ENCODE measurements at places on chromosomes 1 and 21. TPM values are rescaled to one million over a fixed set of nuclear protein-coding genes. Genes with fewer than 3 reads are reported as not detected.
A peak's percentile ranks its signal among the peaks of the same experiment; 100 is the strongest.

Gene ERG
- 22.6 TPM for total RNA-seq

Gene CFHR5
- total RNA-seq: not detected

Gene TMEM82
- not detected for total RNA-seq

Gene PCAT6
- not detected for total RNA-seq

Gene TMEM9
- total RNA-seq: 139 TPM

Gene CD1C
- not detected for total RNA-seq

Gene LEPROT
- total RNA-seq: 79.3 TPM

Gene SYDE2
- total RNA-seq: 30.8 TPM

Gene MRAP
- total RNA-seq: not detected

Gene CR1
- 0.49 TPM for total RNA-seq

Gene MANEAL
- 2.6 TPM for total RNA-seq

DNA sequence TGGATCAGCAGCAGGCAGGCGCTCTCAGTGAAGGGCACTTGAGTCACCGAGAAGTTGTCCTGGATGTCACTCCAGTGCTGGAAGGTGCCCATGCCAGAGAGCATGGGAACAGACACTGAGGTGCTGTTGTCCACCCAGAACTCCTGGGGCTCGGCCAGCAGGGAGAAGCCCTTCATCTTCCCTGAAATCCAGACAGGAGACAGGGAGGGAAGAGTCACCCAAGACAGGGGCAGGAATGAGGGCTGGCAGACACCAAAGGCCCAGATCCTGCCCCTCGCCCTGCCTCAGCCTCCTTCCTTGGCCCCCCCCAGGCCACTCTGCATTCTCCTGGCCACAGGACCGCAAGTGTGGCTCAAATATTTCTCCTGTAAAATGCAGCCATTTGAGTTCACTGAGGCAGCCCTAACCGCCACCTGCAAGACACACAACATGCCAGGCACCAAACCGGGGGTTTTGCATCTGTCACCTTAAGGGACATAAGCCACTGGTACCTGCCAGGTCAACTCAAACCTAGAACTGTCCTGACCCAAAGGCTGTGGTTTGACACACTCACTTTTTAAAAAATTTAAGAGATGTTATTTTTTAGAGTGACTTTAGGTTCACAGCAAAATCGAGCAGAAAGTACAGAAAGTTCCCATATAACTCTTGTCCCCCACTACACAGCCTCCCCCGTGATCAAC is 7.8 kb downstream of the AGT start:
- H3K4me1 ChIP-seq: no peaks in the 10 kb centered on the region
- no peak for DNase-seq
- no peak overlapping the region for H3K4me3 ChIP-seq
- H3K27ac ChIP-seq: no peak overlapping the region

- no peaks in the 10 kb centered on the region for H3K36me3 ChIP-seq
- peaks cover 21% of the 10 kb centered on the region for H3K4me1 ChIP-seq
- DNase-seq: no peak
- no peak overlapping the region for H3K4me3 ChIP-seq
- no peaks in the 10 kb centered on the region for H3K27me3 ChIP-seq
- no peak overlapping the region for H3K27ac ChIP-seq
Observed at GRCh38 chr1:40976952-40977690, 2.4 kb upstream of the CTPS1 start.

DNA sequence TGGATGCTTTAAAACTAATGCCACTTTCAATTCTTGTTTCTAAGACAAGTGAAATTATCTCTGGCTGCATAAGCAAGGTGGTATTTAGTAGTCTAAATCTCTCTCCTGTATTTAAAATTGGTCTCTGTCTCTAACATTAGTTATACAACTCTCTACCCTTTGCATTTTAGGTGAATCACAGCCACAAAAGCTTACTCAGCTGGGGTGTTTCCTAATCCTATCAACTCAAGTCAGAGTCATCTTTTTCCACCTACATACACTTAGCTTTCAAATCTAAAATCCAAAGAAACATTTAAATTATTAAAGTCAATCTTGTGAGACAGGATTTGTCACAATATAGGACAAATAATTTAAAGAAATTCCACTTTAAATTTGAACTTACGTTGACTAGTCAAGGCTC is 255.1 kb upstream of the CXADR start:
- DNase-seq: no peak
- no peak overlapping the region for H3K4me3 ChIP-seq
- no peaks in the 10 kb centered on the region for H3K4me1 ChIP-seq

DNA sequence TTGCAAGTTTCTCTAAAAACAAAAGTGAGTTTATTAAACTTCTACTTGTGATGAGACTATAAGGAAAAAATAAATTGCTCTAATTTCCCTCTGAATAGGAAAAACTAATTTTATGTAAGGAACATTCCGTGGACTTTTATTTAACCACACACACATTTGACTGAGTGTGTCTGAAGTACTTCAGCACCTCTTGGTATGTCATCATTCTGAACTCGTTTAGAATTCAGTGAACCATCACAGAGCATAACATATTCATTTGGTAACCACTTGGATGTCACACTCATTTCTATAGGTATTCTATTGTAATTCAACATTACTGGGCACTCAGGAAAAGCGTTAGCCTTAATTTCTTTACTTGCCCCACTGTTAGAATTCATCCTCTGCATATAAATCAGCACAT is 79.1 kb downstream of the RGS21 start:
- no peak for DNase-seq
- no peaks in the 10 kb centered on the region for H3K36me3 ChIP-seq
- H3K27me3 ChIP-seq: no peaks in the 10 kb centered on the region
- no peak overlapping the region for H3K27ac ChIP-seq
- no peak overlapping the region for H3K4me3 ChIP-seq
- no peaks in the 10 kb centered on the region for H3K4me1 ChIP-seq

DNA sequence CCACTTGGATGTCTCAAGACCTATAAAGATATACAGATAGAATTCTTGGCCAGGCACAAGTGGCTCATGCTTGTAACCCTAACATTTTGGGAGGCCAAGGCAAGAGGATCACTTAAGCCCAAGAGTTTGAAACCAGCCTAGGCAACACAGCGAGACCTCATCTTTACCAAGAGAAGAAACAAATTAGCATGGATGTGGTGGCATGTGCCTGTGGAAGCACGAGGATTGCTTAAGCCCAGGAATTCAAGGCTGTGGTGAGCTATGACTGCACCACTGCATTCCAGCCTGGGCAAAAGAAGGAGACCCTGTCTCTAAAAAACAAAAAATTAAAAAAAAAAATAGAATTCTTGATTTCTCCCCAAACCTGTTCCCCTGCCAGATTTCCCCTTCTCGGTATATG is 8.3 kb downstream of the ASAP3 start:
- H3K4me1 ChIP-seq: peaks cover 23% of the 10 kb centered on the region
- H3K36me3 ChIP-seq: no peaks in the 10 kb centered on the region
- H3K4me3 ChIP-seq: no peak overlapping the region

DNA sequence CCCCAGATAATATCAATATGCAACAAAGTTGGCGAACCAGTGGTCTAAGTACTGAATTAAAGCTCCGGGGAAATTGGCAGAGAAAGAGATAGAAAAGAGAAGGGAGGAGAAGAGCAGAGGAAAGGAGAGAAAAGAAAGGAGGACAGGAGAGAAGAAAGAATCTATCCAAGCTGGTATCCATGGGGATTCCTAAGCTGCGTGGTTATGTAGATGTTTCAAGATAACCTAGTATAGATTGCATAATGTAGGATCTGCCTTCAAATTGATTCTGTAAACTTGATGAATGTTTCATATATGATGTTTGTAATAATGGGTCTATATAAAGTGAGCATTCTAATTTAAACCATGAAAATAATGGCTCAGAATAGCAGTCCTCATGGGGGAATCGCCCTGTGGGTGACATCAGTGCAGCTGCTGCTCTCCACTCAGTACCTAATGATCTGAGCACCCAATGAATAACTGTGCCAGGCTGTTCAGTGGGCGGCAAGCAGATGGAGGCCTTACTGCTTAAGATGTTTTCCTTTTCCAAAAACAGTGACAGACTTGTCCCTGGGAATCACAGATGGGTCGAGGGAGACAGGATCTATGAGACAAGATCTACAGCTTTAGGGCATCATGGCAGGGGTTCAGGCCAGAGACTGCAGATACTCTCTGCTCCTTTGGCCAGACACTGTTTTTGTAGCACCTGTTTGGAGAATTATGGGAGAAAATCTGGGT is 78.0 kb downstream of the LAMC2 start:
- H3K4me1 ChIP-seq: peaks cover 13% of the 10 kb centered on the region
- H3K4me3 ChIP-seq: no peak overlapping the region
- H3K27me3 ChIP-seq: no peaks in the 10 kb centered on the region

GRCh38 chr1:48002142-48002541 is 5.0 kb upstream of the TRABD2B start:
- DNase-seq: no peak
- no peaks in the 10 kb centered on the region for H3K36me3 ChIP-seq
- no peak overlapping the region for H3K4me3 ChIP-seq
- no peak overlapping the region for H3K27ac ChIP-seq

- DNase-seq: no peak
- no peaks in the 10 kb centered on the region for H3K4me1 ChIP-seq
- no peaks in the 10 kb centered on the region for H3K36me3 ChIP-seq
Observed at GRCh38 chr1:218741852-218742251, 396.7 kb downstream of the TGFB2 start.

DNA sequence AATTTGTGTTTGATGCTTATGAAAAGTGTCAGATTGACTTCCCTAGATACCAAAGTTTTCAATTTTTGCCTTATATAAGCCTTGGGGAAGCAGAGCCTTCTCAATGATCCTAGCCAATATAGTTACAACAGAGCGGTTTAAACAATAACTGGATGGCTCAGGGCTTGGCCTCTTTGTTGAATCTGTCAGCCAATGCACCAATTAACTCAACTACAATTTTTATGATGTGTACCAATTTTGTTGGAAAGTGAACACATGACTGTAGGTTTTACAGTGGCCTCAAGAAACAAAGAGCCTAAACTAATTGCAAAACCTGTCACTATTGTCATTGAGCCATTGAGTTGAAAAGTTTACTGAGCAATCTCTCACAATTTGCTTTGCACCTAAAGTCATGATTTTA is 71.6 kb upstream of the RGS18 start:
- H3K27ac ChIP-seq: no peak overlapping the region
- H3K4me1 ChIP-seq: no peaks in the 10 kb centered on the region
- H3K4me3 ChIP-seq: no peak overlapping the region
- H3K27me3 ChIP-seq: no peaks in the 10 kb centered on the region

DNA sequence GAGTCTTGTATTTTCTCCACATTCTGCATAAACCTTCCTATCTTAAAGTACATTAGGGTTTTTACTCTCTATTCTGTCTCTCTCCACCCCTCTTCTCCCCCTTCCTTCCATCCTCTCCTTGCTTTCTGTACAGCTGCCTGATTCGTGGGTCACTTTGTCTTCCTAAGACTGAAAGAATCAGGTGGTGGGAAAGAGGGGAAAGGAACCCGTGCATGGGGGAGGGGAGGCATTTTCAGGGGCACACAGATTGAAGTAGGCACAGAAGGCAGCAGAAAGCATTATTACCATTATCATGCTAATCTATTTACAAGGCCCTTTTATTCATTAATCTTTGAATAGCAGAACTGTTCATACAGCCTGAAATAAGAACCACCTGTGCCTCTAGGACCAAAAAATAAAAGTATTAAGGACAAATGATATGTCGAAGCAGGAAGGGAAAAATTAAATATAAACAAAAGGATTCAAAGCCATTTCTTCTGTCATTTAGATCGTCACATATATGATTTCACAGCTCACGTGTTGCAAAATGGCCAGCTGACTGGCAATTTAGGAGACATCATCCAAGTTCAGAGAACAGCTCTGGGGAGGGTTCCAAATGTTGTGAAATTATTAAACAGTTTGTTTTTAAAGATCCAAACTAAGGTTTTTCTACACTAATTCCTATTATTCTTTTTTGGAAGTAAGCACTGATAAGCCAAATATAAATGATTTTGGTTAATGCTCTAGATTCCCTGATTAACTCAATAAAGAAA is 154.6 kb downstream of the PBX1 start:
- H3K4me1 ChIP-seq: peaks cover 42% of the 10 kb centered on the region
- H3K27ac ChIP-seq: no peak overlapping the region
- H3K4me3 ChIP-seq: no peak overlapping the region
- no peaks in the 10 kb centered on the region for H3K36me3 ChIP-seq

- no peak for DNase-seq
- no peaks in the 10 kb centered on the region for H3K27me3 ChIP-seq
- no peak overlapping the region for H3K4me3 ChIP-seq
- H3K4me1 ChIP-seq: no peaks in the 10 kb centered on the region
- H3K27ac ChIP-seq: no peak overlapping the region
Observed at GRCh38 chr1:87007323-87007722, 92.9 kb downstream of the HS2ST1 start.

- peak overlapping the region; percentile 99 for H3K27ac ChIP-seq
- no peaks in the 10 kb centered on the region for H3K36me3 ChIP-seq
- no peak for DNase-seq
- peak overlapping the region; percentile 38 for H3K4me3 ChIP-seq
- no peaks in the 10 kb centered on the region for H3K27me3 ChIP-seq
Observed at GRCh38 chr1:58902830-58903513, 119.1 kb upstream of the JUN start.

- no peaks in the 10 kb centered on the region for H3K4me1 ChIP-seq
- no peak overlapping the region for H3K4me3 ChIP-seq
- H3K36me3 ChIP-seq: no peaks in the 10 kb centered on the region
- H3K27ac ChIP-seq: no peak overlapping the region
- H3K27me3 ChIP-seq: no peaks in the 10 kb centered on the region
Observed at GRCh38 chr1:147497826-147498225, 43.5 kb upstream of the BCL9 start.

DNA sequence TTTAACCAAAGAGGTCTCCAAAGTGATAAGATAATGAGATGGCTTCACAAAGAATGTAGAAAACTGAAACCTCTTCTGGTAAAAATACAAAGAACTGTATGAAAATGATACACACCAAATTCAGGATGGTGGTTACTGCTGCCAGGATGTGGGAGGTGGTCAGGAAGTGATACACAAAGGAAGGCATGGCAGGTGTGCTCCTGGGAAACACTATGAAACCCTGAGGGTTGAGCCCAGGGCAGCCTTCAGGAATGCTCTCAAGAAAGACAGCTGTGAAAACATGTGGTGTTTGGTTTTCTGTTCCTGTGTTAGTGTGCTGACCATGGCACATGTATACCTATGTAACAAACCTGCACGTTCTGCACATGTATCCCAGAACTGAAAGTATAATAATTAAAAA is 109.3 kb downstream of the NTNG1 start:
- H3K4me3 ChIP-seq: no peak overlapping the region
- no peaks in the 10 kb centered on the region for H3K4me1 ChIP-seq
- H3K27ac ChIP-seq: no peak overlapping the region
- no peaks in the 10 kb centered on the region for H3K36me3 ChIP-seq

DNA sequence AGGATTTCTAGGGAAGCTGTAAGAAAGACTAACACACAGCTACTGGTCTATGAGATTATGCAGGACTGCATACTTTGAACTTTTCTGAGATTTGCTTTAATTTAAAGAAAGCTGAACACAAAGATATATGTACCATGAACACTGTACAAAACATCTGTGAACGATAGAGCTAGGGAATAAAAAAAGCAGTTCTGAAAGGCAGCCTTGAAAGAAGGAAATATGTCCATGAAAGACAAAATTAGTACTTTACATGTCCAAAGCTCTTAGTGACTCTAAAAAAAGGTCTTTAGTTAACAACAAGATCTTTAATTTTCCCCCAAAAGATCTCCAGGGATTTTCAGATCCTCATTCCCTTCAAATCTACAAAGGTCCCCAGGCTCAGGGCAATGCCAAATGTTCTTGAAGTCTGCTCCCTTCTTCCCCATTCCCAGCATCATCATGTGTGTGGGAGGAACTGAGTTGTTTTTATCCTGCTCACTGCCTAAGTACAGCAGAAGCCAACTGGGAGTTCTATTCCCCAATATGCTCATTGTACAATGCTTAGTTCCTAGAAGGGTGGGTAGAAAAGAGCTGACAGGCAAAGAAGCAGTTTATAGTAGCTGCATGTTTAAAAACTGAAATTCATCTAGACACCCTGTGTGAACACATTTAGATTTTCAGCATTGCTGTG is 60.1 kb upstream of the PTCH2 start:
- no peaks in the 10 kb centered on the region for H3K27me3 ChIP-seq
- no peaks in the 10 kb centered on the region for H3K36me3 ChIP-seq
- no peak overlapping the region for H3K27ac ChIP-seq
- H3K4me1 ChIP-seq: no peaks in the 10 kb centered on the region
